ENCODE measurements at places on chromosomes 11 and 22.

- no peak for DNase-seq
These were observed 30.3 kb upstream of the NAP1L4 start for GRCh38 chr11:3022300-3022967.

DNA sequence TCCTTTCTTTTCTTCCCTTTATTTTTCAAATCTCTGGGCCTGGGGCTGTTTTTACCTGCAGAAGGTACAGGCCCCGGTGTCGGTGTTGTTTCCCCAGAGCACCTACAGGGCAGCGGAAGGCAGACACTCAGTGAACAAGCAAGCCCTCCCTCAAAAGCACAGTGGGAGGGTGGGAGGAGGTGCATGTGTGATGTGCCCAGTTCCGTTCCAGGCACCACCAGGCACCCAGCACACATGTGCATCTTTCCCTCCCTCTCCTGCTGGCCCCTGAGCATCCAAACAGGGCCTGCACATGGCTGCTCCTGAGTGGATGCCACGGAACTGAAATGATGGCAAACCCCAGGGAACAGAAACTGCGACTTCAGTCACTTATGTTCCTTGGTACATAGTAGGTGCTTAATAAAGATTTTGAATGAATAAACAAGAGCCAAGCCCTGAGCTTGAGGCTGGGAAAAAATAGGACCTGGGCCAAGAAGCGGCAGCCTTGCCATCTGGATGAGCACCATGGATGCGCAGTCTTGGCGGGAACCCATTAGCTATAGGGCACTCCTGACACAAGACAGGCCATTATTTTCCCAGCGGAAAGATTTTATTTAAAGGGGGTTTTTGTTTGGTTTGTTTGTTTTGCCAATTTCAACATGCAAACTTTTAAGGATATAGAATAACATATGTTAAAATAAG, 47.8 kb downstream of the ARRB1 start:
- DNase-seq, result no peak

DNA sequence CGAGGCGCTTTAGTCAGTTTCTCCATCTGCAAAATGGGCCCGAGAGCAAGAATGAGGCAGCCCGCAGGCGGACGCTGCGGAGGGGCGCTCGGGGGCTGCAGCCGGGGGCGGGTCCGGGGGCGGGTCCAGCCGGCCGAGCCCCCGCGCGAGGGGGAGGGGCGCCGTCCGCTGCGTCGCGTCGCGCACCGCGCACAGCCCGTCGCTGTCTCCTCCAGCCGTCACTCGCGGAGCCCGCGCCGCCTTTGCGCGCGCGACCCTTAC, 282 bp downstream of the PC start:
- no peak for DNase-seq

DNA sequence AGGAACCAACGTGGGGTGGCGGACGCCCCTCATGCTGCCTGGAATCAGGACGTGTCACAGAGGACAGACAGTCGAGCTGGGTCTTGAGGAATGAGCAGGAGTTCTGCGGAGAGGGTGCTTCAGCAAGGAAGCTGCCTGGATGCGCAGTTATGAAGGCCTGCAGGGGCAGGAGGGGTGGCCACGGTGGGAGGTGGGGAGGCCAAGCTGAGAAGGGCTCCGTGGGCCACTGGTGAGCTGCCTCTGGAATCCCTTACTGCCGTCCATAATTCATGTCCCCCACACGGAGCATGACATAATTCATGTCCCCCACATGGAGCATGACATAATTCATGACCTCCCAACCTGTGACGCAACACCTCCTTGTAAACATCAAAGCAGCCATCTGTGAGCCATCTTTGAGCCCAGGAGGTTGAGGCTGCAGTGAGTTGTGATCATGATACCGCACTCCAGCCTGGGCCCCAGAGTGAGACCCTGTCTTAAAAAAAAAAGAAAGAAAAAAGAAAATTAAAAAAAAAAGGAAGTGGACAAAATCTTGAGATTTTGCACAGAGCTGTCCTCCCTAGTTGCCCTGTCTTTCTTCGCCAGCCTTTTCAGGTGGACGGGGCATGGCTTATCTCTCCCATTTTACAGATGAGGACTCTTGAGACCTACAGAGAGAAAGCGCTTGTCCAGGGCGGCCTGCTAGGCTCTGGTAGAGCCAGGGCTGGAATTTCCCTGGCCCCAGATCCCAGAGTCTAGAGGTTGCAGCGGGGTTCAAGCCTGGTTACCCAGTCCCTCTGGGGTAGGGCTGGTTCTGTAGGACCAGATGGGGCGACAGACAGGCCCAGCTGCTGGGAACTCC, 24.3 kb upstream of the PICK1 start:
- no peak for DNase-seq

- no peak for DNase-seq
These were observed 6.1 kb upstream of the NAP1L4 start for GRCh38 chr11:2998073-2998850.

DNA sequence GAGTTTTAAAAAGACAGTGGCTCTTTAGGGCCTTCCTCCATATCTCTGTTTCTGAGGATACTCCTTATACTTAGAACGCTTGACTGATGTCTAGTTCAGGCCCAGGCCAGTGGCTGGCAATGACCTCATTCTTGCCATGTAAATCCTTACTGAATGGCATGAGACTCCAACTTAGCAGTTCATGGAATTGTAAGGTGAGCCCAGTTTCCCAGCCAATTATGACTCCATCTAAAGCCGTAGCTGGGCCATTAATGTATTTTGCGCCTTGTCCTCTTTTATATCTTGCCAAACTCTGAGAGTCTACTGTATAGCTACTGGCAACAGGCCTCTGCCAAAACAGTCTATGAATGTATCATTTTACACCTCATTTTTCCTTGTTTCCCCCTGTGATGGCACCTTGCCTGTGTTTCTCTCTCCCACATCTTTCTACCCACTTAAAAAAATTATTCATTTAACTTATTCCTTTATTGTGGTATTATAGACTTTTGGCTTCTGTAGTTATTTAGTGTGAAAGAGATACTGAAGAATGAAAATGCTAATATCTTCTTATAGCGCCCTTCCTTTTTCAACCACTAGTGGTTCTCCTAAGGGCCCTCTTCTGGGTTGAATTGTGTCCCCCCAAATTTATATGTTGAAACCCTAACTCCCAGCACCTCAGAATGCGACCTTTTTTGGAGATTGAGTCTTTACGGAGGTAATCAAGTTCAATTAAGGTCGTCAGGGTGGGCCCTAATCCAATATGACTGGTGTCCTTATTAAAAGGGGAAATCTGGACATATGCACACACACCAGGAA, 67.4 kb downstream of the ZNRF3 start:
- no peak for DNase-seq

DNA sequence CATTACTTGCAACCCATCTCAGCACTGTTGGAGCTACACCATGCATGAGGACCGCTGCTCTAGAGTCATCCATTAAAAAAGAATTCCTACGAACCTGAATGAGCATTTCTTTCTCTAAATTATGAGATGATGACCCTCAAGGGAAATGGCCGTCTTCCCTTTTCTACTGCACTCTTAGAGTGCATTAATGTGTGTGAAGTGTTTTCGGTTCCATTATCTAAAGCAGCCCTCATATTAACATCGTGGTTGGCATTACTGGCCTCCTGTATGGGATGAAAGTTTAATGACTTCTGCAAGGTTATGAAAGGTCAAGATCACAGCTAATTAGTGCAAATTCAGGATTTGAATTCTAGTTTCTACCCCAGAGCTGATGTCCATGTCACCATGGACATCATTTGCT, 16.7 kb downstream of the CD44 start:
- no peak for DNase-seq

GRCh38 chr11:64223001-64223651, 2.9 kb downstream of the TRPT1 start:
- DNase-seq, result no peak

DNA sequence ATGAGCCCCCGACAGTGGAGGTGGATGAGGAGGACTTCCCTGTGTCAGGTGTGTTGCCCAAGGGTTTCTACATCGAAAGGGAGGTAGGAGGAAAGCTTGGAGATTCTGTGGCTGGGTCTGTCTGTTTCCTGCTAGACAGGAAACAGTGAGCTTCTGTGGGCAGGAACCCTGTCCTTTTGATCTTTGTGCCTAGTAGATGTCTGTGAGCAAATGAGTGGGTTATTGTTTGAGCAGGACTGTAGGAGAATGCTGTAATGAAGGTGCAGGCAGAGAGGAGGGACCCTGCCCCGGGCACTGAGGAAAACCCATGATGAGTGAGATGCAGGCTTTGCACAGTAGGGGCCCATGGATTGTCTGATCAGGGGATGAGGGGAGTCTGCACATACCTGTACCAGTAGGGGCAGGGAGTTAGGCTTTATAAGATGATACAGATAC, 14.0 kb downstream of the USP35 start:
- DNase-seq, result peak; percentile 69

DNA sequence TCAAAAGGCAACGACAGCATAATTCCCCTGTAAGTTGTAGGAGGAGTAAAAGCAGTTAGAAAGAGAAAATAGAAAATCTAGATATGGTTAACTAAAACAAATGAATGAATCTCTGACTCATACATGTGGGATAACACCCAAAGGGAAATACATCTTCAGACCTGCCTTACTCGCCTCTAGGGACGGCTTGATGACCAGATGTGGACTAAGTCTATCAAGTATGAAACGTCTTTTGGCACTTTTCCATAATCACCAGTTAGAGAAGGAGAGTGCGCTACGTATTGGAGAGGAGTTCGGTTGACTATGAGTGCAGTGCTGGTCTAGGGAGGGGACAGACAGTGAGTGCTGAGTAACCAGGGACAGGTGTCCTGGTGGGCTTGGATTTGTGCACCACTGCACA, 459.9 kb downstream of the OPCML start:
- DNase-seq, result no peak

DNA sequence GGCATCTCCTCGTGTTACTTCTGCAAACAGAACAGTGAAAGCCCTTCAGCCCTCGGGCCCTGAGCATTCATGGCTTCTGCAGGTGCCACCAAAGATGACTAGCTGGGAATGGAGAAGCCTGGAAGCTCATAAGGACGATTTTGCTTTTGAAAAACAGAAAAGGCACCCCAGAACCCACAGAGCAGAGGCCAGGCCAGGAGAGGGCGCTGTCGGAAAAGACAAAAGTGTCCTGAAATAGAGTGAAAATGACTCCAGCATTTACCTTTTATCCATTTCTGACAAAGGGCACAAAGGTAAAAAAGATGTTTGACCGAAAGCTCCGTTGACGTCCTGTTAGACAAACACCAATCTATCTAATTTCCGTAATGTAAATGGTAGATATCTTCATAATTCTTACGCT, 37.6 kb downstream of the ZNF195 start:
- DNase-seq, result peak; percentile 11

- DNase-seq, result no peak
These were observed 175.2 kb downstream of the TMEM135 start for GRCh38 chr11:87212891-87213290.

GRCh38 chr11:46557684-46558151, 36.1 kb downstream of the AMBRA1 start:
- no peak for DNase-seq

GRCh38 chr11:74951226-74951625, 2.2 kb downstream of the SPCS2 start:
- DNase-seq, result no peak

DNA sequence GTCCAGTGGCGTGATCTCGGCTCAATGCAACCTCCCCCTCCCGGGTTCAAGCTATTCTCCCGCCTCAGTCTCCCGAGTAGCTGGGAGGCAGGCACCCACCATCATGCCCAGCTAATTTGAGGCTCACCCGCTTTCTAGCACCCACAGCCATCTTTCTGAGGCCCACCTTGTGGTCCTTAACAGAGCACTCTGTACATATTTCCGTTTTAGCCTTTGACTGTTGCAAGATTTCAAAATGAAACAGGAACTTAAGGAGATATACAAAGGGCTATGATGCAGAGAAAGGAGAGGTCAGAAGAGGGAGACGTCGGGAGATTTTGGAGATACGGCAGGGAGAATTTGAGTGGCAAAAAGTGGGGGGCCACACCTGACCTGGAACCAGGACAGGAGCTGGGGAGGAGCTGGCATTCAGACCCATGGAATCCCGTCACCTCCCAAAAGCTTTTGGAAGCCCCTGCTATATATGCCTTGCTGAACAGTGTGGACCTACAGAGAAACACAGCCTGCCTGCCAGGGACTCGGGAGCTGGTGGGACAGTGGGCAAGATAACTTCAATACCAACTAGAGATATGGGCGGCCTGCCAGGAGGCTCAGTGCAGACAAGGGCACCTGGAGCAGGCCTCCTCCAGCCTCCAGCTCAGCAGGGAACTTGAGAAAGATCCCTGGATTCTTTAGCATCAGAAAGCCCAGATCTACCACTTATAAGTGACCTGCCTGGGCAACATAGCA, 8.0 kb upstream of the CLCF1 start:
- DNase-seq, result no peak

- DNase-seq, result no peak
These were observed 18.0 kb downstream of the PPP2R1B start for GRCh38 chr11:111748035-111748804.

GRCh38 chr11:47464483-47464882, 15.5 kb upstream of the RAPSN start:
- no peak for DNase-seq

DNA sequence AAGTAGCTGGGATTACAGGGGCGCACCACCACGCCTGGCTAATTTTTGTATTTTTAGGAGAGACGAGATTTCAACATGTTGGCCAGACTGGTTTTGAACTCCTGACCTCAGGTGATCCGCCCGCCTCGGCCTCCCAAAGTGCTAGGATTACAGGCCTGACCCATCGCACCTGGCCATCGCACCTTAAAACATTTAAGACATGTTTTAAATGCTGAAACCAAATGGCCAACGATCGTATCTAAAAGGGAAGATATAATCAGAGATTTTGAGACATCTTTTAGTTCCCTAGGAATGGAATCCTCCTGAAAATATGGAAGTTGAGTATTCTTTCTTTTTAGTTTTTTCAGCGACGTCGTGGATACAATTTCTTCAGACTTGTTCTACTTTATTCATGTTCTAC, 21.8 kb upstream of the APOBEC3A start:
- DNase-seq, result no peak

GRCh38 chr11:119388103-119388502, 6.6 kb upstream of the USP2 start:
- no peak for DNase-seq
